ENCODE measurements at places on chromosomes 4 and X. TPM values are rescaled to one million over a fixed set of nuclear protein-coding genes. Genes with fewer than 3 reads are reported as not detected.

- DNase-seq: no peak
Observed at GRCh38 chr4:98557194-98557892, 101.1 kb downstream of the TSPAN5 start.

DNA sequence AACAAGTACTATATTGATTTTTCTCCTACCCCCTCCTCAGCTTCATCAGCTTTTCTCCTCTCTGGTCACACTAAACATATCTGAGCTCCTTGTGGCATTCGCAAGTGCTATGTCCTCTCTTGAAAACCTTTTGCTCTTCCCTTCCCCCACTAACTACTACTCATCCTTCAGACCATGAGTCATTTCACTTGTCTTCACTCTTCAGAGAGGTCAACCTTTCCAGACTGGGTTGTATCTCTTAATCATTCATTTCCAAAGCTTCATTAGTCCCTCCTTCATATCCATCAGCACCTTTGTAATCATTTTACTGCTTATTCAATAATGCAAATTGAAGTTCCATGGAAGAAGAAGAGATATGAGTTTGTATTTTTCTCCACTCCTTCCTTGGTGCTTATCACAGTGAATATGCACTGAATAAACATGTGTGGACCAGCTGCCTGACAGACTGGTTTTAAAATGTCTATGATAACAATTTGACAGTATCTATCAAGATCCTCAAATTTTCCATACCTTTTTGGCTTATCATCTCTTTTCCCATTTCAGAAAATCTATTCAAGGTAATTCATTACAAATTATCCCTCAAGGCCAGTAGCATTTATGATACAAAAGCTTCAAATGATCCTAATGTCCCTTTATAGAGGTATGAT, 28.4 kb downstream of the DDX60L start:
- no peak for DNase-seq

The IL2RG gene
- polyA plus RNA-seq: 1.0 TPM

The PAGE1 gene
- polyA plus RNA-seq: not detected

The VSIG1 gene
- polyA plus RNA-seq: 0.24 TPM

GRCh38 chrX:29196501-29196900, 609.3 kb downstream of the IL1RAPL1 start:
- DNase-seq: no peak

The IL13RA1 gene
- polyA plus RNA-seq: 38.8 TPM

The SHROOM4 gene
- 36.5 TPM for polyA plus RNA-seq

The CT83 gene
- not detected for polyA plus RNA-seq

DNA sequence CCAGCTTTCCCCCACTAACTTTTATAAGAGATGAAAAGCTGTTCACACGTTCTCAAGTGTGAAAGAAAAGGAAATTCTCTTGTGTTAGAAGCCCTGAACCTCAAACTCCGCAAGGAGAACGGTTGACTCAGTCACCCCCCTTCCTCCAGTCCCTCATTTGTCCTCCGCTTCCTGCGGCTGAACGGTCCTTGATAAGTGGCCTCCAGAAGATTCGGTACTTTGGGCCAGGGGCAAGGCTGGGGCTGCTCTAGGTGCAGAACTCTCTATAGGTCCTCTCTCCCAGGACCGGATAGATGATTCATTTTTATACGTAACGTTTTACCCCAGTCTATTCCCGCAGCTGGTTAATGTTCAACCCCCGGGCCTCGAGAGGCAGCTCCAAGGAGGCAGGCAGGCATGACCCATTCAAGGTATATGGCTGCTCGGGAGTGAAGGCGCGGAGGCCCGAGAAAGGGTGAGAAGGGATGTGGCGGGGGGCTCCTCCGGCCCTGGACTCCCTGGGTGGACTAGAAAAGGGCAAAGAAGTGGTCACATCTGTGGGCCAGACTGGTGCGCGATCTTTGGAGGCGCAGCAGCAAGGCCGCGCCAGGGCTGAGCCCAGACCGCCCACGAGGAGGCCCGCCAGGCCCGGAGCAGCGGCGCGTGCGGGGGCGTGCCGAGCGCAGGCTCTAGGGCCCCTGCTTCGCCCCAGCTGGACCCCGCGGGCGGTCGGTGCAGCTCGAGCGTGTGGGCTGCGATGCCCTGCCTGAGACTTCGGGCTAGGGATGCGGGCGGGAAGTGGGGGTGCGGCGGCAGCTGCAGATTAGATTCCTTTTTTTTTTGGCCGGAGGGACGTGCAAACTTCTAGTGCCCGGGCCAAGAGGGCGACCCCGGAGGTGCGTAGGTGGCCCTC, 11.7 kb downstream of the PITX2 start:
- DNase-seq: no peak

The RHOXF2 gene
- 0.20 TPM for polyA plus RNA-seq

The LARP7 gene
- polyA plus RNA-seq: 78.7 TPM

The IDUA gene
- polyA plus RNA-seq: 16.9 TPM

The PABPC5 gene
- polyA plus RNA-seq: 8.1 TPM

The REPS2 gene
- polyA plus RNA-seq: 14.6 TPM

GRCh38 chrX:54064564-54064963, 20.3 kb upstream of the PHF8 start:
- no peak for DNase-seq

The VAMP7 gene
- polyA plus RNA-seq: 31.0 TPM

The MAOB gene
- 14.5 TPM for polyA plus RNA-seq

The AP1S2 gene
- 61.5 TPM for polyA plus RNA-seq

- DNase-seq: no peak
Observed at GRCh38 chr4:169253904-169254303, 16.9 kb downstream of the SH3RF1 start.

DNA sequence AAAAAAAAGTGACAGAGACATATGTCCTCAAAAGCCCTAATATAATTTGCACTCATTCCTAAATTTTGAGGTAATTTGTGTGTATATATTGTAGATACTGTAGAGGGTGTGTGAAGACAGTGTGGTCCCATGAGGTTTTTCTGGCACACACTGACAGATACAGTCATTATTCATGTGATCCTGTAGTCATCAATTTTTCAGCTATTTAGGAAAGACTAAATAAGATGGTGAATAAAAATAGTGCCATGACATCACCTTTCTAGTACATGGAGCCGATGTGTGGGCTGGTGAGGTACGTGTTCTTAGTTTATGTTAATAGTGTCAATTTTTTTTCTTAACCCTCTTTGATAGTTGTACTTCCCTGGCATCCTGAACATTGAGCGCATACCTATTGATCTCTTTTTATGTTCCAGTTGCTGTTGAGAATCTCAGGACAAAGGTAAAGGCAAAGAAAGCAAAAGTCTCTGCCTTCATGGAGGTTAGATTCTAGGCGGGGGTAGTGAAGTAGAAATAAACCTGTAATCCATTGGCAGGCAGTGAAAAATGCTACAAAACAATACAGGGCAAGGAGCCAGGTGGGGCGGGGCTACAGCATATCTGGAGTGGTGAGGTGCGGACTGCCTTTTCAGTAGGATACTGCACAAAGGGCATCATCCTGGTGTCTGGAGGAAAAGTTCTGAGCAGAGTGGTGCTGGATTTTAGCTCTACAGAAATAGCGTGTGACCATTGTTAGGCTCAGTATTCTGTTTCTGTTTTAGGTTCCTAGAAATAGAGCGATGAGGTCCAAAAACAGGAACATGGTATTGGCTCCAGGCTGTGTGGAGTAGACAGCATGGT, 93.8 kb downstream of the ARHGAP10 start:
- DNase-seq: no peak

The PROM1 gene
- 32.4 TPM for polyA plus RNA-seq

The GLOD5 gene
- polyA plus RNA-seq: 1.2 TPM

DNA sequence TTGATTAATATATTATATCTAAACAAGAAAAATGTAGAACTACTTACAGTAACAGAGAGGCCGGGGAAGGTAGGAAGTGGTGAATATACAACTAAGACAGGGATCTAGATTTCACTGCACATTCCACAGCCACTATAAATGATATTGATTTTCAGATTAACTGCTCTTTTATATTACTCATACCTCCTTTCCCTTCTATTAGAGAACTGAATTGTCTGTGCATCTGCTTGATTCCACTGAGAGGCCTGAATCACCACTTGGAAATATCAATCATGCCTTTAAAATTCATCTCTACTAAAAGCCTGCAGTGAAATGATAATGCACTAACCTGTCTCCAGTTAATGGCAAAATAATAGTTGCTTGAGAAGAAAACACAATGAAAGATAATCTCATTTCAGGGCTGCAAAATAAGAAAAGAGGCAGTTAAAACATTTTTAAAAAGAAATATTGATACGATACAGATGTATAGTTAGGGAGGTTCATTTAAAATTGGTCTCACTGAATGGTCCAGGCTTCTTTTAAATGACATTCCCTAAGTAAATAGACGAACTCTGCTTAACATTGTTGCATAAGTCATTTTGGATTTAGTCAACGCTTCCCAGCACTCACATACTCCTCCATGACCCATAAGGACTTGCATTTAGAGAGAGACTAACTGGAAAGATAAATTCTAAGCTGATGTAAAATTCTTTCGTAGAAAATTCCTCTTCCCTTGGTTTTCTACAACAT, 3.8 kb downstream of the ANTXR2 start:
- no peak for DNase-seq

DNA sequence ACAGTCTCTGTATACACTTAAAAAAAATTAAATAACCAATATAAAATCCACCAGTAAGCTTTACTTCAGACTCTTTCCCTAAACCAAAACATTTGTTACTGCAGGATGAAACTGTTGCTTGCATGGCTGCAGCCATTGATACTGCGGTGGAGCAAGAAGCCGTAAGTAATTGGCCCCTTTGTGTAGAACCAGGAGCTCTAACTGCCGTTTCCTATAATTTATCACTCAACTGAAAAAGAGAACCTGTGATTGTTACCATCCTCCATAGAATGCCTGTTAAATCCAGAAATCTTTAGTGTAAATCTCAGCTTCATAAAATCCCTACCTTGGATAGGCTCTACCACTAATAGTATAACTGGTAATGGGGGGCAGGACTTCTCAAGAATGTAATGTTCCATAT, 62.6 kb downstream of the KIF4A start:
- no peak for DNase-seq

- DNase-seq: no peak
Observed at GRCh38 chr4:185004562-185005218, 13.6 kb upstream of the HELT start.

DNA sequence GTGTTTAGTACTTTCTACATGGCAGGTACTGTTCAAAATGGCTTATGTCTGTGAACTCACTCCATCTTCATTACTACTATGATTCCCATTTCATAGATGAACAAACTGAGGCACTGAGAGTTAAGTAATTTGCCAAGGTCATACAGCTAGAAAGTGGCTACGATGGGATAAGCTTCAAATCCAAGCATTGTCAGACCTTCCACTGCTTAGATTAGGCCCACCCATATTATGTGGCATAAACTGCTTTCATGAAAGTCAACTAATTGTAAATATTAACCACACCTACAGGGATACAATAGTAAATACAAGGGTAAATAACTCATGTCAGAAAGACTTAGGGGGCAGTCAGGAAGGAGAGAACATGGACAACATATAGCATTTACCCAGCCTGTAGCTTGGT, 68.8 kb downstream of the SLITRK2 start:
- DNase-seq: no peak

- no peak for DNase-seq
Observed at GRCh38 chr4:58453956-58454355, 1343.8 kb upstream of the IGFBP7 start.

The SLC10A4 gene
- 0.39 TPM for polyA plus RNA-seq

DNA sequence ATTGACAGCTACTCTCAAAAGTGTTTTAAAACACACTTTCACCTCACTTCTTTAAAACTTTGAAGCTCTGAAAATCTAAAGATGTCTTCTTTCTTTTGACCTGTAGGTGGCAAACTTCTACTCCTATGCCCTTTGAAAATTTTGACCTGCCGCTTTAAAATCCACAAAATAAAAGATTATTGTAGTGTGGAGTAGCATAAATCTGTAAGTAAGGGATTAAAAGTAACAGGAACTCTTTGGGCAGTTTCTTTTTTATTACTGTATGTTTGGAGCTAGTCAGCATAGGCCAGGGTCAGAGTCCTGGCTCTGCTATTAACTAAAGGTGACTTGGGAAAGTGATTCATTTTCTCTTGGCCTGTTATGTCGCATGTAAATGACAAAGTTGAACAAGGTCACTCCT, 25.5 kb downstream of the BBS12 start:
- DNase-seq: no peak

The HGFAC gene
- polyA plus RNA-seq: 0.90 TPM

GRCh38 chr4:56251556-56251955, 135.7 kb downstream of the AASDH start:
- DNase-seq: no peak

DNA sequence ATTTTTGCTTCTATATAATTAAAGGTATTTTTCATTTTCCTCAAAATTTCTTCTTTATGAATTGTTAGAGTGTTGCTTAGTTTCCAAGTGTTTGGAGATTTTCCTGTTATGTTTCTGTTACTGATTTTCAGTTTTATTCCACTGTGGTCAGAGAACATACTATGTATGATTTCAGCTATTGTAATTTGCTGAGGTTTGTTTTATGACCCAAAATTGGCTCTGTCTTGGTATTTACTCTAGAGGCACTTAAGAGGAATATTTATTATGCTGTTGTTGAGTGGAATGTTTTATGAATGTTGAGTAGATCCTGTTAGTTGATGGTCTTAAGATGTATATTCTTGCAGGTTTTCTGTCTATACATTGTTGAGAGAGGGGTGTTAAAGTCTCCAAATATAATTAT, 263.5 kb downstream of the PABPC4L start:
- no peak for DNase-seq

DNA sequence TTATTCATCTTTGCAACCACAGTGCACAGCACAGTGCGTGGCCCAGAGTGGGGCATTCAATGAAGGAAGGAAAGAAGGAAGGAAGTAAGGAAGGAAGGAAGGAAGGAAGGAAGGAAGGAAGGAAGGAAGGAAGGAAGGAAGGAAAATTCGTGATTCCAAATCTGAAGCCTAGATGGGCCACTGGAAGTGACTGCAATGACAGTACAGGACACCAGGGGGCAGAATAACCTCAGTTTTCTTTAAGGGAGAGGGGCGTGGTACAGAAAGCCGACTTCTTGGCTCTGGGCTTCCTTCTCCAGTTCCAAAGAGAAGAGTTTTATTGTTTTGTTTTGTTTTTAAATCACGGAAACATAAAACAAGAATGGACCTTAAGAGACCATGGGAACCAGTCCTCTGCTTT, 47.8 kb downstream of the APLN start:
- peak; percentile 57 for DNase-seq

DNA sequence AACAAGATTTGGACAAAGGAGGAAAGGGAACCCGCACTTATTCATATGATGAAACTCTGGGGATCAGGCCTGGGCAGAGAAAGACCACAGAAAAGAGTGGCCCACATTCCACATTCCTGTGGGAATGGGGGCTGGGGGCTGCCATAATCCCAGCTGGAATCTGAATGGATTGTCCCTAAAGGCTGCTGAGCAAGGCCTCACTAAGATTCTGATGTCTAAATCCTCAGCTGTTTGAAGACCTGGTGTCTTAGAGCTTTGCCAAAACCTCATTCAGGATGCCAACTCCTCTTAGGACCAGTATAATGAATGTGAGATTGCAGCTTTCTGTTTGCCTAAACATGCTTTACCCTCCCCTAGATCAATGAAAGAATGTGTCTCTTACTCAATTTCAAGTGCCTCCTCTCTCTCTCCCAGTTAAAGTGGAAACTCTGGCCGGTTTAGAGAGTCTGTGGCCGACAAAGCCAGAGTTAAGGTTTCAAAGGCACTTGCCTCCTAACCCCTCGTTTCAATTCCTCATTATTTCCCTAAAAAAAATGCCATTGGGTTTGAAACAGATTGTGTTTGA, 33.3 kb upstream of the GPC4 start:
- no peak for DNase-seq
